ENCODE measurements at places on chromosomes 4 and X. TPM values are rescaled to one million over a fixed set of nuclear protein-coding genes. Genes with fewer than 3 reads are reported as not detected.

MGARP gene
- 1.4 TPM for total RNA-seq

GRCh38 chrX:107448998-107449835, at the start of gene FRMPD3:
Gene FRMPD3 (plus strand): TSS chrX:107449652. CDS start chrX:107526589, 76,937 bp downstream.
- DNase-seq: no peak

DNA sequence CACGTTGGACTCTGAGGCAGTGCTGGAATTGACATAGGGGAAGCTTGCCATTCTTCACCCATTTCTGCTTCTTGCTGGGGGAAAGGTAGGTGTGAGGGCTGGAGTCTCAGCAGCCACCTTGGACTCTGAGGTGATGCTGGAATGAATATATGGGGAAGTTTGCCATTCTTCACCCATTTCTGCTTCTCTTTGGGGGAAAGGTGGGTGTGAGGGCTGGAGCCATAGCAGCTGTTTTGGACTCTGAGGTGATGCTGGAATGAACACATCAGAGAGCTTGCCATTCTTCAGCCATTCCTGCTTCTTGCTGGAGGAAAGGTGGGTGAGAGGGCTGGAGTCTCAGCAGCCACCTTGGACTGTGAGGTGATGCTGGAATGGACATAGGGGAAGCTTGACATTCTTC, 115.1 kb downstream of the CRLF2 start:
- peak; percentile 10 for DNase-seq

GRCh38 chr4:15682242-15683142, 865 bp downstream of the FAM200B start:
- DNase-seq: no peak

DNA sequence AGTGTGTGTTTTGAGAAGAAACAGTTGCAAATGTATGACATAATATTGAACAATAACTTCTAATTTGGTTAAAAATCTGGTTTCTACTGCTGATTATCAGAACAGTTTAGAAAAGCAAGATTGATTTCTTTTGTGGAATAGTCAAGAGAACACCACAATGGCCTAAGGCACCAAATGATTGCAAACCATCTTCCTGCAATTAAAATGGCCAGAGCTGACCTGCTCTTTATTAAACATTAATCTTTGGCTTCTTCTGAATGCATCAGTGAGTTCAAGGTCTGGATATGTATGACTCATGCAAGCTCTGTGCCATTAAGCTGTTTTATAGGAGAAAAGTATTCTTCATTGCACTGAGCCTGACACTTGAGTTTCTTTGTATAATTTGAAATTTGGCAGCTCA, 107.8 kb upstream of the PDHA2 start:
- DNase-seq: no peak

GRCh38 chrX:11143931-11144678, 33.0 kb downstream of the HCCS start:
- DNase-seq: peak; percentile 64

DNA sequence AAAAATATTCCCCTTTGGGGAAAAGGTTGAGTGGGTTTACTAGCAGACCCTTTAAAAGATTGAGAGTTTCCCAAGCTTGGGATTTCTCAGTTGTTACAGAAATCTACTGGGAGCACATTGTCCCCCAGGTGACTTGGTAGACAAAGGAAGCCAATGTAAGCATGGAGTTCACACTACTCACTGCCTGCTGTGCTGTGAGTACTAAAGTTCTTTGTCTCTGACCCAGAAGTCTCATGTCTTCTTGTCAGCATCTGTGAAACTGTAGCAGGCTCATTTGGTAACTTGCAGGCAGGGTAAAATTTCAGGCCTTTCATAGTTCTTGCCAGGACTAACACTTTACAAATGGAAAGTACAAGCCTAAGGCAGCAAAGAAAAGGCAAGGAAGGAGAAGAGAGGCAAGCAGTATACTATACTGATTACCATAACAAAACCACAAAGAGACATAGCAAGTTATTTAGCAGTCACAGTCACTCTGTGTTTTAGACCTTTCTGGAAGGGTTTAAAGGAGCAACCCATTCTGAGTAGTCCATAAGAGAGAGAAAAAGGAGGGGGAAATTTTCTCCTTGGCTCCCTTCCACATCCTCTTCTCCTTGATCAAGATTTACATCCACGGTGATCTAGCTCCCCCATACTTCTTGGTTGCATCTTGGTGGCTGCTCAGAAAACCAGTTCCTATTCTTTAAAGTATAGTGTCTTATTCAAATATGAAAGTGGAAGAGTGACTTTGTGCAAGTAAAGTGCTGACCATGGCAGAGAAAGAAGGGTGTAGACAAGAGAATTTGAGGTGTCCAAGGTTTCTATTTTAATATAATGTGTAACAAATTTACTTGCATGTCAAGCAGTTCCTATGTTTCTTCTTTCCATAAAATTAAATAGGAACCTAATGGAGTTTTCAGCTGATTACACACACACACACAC, 160.0 kb upstream of the PDE5A start:
- DNase-seq: no peak

IL13RA1 gene
- total RNA-seq: 55.9 TPM

ENOX2 gene
- total RNA-seq: 16.1 TPM

DNA sequence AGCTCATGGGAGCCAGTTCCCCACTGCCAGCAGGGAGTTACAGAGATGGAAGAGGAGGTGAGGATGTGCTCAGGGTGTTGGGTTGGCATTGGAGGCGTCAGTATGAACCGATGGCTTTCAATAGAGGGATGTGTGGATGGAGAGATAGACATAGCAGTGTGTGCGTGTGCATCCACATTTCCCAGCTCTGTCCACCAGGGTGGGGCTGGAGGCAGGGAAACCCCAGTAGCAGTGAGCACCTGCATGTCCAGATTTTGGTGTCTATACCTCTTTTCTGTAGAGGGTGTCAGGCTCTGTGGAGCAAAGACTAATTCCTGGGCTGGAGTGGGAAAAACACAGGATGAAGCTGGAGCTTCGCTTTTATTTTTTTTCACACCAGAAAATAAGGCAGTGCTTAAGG, 37.2 kb upstream of the HGFAC start:
- DNase-seq: no peak

- no peak for DNase-seq
Observed at GRCh38 chr4:148283665-148284064, 158.5 kb downstream of the NR3C2 start.

DNA sequence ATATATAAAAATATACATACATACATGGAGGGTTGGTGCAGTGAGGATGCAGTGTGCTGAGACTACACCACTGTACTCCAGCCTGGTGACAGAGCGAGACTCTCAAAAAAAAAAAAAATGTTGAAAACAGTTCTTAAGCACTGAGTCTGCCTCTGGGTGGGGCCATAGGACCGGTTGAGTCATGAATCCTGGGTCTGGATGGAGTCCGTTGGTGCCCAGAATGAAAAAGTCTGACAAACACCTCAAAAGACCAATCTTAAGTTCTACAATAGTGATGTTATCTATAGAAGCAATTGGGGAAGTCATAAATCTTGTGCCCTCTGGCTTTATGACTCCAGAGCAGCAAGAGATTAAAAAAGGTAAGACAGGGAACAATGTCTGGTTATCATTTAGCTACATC, 70.4 kb downstream of the FGFBP1 start:
- DNase-seq: no peak

CCNB3 gene
- total RNA-seq: 0.80 TPM

- no peak for DNase-seq
Observed at GRCh38 chr4:186570193-186570996, 15.0 kb upstream of the MTNR1A start.

GRCh38 chrX:120660637-120661036, 30.8 kb upstream of the C1GALT1C1 start:
- DNase-seq: no peak

- no peak for DNase-seq
Observed at GRCh38 chr4:15438939-15439524, 11.2 kb downstream of the C1QTNF7 start.

UGT2B11 gene
- not detected for total RNA-seq

DNA sequence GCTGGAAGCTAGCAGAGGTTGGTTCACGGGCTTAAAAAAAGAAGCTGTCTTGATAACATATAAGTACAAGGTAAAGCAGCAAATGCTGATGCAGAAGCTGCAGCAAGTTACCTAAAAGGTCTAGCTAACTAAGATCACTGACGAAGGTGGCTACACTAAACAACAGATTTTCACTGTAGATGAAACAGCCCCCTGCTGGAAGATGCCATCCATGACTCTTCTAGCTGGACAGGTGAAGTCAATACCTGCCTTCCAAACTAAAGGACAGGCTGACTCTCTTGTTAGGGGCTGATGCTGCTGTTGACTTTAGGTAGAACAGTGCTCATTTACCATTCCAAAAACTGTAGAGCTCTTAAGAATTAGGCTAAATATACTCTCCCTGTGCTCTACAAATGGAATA, 99.5 kb downstream of the FBXW7 start:
- no peak for DNase-seq

- DNase-seq: no peak
Observed at GRCh38 chrX:153818571-153819383, 11.6 kb downstream of the PDZD4 start.

GRCh38 chr4:53563824-53564223, 27.5 kb downstream of the LNX1 start:
- no peak for DNase-seq

PCDH10 gene
- 7.1 TPM for total RNA-seq
